ENCODE measurements at places on chromosomes 4 and X.
A peak's percentile ranks its signal among the peaks of the same experiment; 100 is the strongest.

- DNase-seq = no peak
Measured at GRCh38 chr4:82696117-82696860, 102.3 kb downstream of the SCD5 start.

GRCh38 chr4:52052475-52052780 is 1.3 kb downstream of the SPATA18 start:
- DNase-seq = no peak

DNA sequence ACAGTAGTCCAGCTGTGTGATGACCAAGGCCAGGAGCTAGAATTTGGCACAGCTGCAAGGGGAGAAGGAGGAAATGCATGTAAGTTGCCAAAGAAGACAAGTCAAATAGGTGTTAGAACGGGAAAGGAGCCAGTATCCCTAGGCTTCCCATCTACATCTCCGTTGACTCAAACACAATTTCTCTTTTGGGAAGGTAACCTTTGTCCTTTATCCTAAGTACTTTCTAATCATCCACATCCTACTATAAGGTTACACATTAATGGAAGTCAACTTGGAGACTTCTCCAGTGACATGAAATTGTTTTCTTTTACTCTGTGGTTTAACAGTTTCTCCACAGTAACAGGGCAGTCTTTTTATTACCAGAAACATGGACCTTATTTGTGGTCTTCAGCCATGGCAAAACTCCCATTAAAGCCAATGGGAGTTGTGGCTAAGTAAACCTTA is 620.0 kb downstream of the ANKRD50 start:
- no peak for DNase-seq

GRCh38 chr4:27716693-27717430 is 856.2 kb downstream of the STIM2 start:
- DNase-seq = no peak

- no peak for DNase-seq
Measured at GRCh38 chr4:169263791-169264392, 6.9 kb downstream of the SH3RF1 start.

- DNase-seq = no peak
Measured at GRCh38 chr4:169439244-169439643, 168.5 kb upstream of the SH3RF1 start.

GRCh38 chr4:66297703-66298102 is 627.4 kb upstream of the EPHA5 start:
- no peak for DNase-seq

GRCh38 chr4:79576429-79576753 is 168.4 kb upstream of the GK2 start:
- peak; percentile 0 for DNase-seq

DNA sequence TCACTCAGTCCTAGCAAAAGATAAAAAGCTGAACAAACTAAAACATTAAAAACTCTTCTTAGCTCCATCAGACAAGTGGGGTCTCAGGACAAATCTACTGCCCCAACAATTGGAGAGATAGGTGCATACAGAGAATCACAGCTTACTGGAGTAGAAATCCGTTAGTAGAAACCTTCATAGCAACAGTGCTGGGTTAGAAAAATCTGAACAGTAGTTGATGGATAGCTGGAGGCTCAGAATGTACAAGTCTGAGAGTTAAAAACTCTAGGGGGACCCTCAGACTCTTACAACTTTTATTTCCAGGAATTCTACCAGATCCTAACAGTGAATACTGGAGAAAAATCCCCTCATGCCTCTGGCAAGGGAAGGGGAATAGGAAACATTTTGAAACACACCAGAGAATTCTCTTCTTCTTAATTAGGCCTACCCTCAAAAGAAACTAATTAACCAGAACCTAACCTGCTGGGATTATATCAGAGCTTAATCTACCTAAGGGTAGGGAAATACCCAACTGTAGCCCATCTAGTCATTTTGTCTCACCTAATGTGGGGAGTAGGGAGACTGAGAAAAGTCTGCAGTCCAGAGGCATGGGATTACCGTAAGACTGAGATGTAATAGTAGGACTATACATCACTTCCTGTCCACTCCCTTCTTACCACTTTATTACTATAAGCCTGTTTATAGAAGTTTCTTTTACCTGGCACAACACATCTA is 165.0 kb upstream of the CTSO start:
- no peak for DNase-seq

DNA sequence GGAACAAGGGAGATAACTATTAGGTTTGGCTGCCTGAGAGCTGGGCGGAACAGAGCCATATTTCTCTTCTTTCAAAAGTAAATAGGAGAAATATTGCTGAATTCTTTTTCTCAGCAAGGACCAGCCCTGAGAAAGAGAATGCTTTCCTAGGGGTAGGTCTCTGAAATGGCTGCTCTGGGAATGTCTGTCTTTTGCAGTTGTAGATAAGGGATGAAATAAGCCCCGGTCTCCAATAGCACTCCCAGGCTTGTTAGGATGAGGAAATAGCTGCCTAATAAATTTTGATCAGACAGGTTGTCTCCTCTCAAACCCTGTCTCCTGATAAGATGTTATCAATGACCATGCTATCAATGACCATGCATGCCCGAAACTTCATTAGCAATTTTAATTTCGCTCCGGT is 207.8 kb upstream of the KIT start:
- no peak for DNase-seq

- peak; percentile 44 for DNase-seq
Measured at GRCh38 chrX:19372170-19372546, 28.4 kb downstream of the PDHA1 start.

- DNase-seq = no peak
Measured at GRCh38 chr4:65023081-65023480, 613.8 kb upstream of the TECRL start.

- no peak for DNase-seq
Measured at GRCh38 chrX:145840531-145840930, 22.9 kb downstream of the SLITRK2 start.

DNA sequence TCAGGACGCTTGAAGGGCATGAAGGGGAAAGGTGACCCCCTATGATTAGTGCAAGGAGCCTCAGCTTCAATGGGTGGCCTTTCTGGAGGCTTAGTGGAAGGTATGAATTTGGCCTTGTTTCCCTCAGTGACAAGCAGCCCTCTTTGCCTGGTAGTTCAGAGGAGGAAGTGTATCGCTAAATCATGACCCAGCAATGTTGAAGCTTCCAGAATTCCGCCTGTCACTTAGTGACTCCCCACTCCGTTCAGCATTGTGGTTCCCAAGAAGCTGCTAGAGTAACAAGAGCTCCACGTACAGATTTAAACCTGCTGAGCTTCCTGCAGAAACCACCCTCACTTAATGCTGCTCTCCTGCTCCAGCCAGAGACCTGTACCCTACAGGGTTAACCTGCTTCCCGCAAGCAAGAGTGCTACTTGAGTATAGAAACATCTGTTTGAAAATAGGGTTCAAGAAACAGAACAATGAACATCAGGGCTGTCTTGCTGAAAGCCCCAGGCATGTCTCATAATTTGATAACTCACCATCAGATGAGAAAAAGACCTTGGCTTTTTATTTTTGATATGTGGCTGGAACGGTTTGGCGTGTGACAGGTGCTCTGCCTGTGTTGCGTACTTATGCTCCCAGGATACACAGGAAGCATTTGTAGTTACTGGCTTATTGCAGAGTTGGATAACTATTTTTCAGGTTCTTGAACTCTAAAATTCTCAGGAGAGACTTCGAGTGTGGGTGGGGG is 105.2 kb downstream of the UCHL1 start:
- no peak for DNase-seq

DNA sequence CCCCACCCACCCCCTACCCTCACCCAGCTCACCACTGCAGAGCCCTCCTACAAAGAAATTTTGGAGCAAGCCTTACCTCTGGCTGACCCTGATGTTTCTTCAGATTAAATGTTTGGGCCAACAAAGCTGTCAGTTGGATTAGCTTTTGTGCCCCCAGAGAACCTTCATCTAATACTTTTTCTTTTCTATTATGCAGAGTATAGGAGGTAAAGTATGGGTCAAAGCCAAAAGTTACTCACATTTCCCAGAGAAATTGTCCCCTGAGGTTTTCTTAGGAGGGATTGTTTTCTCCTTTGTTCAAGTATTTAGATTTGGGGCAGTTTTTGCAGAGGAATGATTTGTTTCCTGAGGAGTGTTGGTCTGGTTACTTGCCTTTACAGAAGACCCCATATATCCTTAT is 69.5 kb downstream of the AASDH start:
- no peak for DNase-seq

DNA sequence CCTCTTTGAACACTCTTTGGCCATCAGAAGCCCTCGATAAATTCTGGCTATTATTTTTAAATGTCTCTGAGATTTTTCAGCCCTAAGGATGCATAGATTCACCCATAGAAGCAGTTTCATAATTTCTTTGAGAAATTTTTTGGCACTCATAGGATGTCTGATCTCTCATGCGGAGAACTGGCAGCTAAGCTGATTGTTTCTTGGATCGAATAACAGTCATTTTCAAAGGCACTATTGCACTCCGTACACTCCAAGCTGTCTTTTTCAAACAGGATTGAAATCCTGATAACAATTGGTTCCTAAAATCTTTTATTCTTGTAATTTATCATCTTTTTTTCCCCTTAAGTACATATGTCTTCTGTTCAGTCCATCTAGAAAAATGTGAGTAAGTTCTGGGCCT is 411.9 kb downstream of the SPOCK3 start:
- no peak for DNase-seq

DNA sequence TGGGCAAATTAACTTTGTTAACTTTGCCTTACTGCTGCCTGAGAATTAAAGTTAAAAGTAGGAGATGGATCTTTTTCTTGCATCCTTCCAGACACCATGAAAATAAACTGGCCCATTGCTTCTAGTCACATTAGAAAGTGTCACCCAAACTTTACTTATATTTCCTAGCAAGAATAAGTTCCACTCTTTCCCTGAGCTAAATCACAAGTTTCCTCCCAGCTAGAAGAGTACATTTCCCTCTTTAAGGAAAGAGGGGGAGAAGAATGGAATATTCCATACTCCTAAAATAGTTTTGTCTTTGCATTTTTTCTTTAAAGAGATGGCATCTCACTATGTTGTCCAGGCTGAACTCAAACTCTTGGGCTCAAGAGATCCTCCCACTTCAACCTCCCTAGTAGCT is 53.8 kb downstream of the TMEM150C start:
- DNase-seq = no peak

- no peak for DNase-seq
Measured at GRCh38 chr4:72899214-72899613, 170.3 kb downstream of the COX18 start.

GRCh38 chr4:157443537-157443936 is 223.0 kb downstream of the GRIA2 start:
- DNase-seq = no peak
